ENCODE measurements at places on chromosomes 16 and 17. TPM values are rescaled to one million over a fixed set of nuclear protein-coding genes. Genes with fewer than 3 reads are reported as not detected.

Gene HBM
- total RNA-seq, result not detected

Gene RAB26
- total RNA-seq, result 9.0 TPM

Gene NECAB2
- total RNA-seq, result 0.82 TPM

Gene NRN1L
- total RNA-seq, result not detected

Gene COASY
- total RNA-seq, result 57.8 TPM
